BE2C (cell line): ENCODE measurements at places on chromosomes 7 and 10.

DNA sequence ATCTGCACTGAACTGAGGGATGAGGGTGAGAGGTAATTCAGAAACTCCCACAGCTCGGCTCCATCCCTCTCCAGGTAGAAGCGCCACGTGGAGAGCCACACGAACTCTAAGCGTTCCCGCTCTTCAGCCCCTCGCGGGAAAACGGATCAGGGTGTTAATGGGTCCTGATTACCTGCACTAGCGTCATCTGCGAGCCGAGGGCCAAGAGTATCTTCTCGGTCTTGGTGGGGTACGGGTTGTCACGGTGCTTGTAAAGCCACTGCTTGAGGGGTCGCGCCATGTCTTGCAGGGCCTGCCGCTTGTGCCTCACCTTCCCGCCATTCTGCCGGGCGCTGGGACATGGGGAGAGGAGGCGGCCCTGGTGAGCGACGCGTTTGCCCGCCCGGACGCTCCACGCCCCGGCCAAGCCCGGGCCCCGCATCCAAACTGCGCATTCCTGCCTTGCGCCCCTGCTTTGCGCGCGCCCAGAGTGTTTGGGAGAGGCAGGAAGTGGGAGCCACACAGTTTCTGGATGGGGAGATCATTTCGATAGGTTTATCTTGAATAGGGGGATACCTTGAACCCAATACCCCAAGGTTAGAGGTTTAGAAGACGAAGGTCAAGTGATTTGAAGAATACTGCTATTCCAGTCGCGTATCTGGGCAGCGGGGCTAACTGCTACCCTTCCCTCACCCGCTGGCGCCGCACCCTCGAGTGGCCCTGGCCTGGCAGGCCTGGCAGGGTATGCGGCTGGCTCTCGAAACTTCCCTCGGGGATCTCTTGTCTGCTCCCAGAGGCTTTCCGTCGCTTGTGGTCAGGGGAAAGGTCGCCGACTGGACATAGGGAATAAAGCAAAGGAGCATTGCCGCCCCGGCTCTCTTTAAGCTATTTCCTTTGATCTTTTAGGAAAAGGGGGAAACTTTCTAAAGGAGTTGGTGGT, 4.2 kb downstream of the MKX start:
- DNase-seq: no peak

- DNase-seq: no peak
Observed at GRCh38 chr7:50791363-50791937, 8.8 kb upstream of the GRB10 start.

GRCh38 chr7:1468643-1469298, 9.5 kb upstream of the MICALL2 start:
- no peak for DNase-seq

- no peak for DNase-seq
Observed at GRCh38 chr7:149562602-149563001, 65.0 kb upstream of the ZNF746 start.

DNA sequence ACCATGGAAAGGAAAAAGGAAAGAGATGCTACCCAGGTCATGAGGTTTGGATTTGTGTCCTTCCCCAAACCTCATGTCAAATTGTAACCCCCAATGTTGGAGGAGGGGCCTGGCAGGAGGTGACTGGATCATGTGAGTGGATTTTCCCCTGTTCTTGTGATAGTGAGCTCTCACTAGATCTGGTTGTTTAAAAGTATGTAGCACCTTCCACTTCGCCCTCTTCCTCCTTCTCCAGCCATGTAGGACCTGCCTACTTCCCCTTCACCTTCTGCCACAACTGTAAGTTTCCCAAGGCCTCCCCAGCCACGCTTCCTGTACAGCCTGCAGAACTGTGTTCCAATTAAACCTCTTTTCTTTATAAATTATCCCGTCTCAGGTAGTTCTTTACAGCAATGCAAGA, 113.9 kb downstream of the FAM107B start:
- DNase-seq: no peak

DNA sequence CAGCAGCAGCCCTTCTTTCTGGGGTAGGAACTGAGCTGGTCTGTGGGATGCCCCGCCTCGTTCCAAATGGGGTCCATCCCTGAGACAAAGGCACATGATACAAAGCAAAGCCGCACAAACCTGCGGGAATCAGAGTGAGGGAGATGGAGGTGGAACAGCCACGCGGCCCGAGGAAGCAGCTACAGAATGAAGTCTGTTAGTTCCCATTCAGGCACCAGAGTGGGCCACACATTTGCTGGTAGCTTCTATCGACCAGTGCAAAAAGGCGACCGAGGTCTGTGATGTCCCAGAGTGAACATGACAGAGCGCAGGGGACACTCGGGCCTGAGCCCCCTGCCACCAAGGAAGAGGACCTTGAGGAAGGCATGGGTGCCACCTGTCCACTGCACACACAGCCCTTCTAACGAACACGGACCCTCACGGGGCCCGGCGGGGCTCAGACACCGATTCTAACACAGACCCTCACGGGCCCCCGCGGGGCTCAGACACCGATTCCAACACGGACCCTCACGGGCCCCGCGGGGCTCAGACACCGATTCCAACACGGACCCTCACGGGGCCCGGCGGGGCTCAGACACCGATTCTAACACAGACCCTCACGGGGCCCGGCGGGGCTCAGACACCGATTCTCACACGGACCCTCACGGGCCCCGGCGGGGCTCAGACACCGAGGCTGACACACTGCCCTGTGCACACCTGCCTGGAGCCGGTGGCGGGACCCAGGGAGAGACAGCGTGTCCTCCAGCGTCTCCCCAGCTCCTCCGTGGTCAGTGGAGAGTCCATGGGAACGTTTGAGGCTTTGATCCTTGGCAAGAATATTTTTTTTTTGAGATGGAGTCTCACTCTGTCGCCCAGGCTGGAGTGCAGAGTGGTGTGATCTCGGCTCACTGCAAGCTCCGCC, 32.8 kb upstream of the FAM20C start:
- DNase-seq: no peak

- DNase-seq: no peak
Observed at GRCh38 chr10:116526219-116526618, 19.5 kb upstream of the PNLIP start.

GRCh38 chr7:101108961-101109360, 17.9 kb upstream of the SERPINE1 start:
- DNase-seq: no peak

GRCh38 chr10:54284526-54285193, 516.4 kb downstream of the PCDH15 start:
- DNase-seq: no peak

- DNase-seq: no peak
Observed at GRCh38 chr7:70487428-70487827, 644.5 kb upstream of the GALNT17 start.

- DNase-seq: no peak
Observed at GRCh38 chr10:89518876-89519842, 16.2 kb downstream of the SLC16A12 start.

DNA sequence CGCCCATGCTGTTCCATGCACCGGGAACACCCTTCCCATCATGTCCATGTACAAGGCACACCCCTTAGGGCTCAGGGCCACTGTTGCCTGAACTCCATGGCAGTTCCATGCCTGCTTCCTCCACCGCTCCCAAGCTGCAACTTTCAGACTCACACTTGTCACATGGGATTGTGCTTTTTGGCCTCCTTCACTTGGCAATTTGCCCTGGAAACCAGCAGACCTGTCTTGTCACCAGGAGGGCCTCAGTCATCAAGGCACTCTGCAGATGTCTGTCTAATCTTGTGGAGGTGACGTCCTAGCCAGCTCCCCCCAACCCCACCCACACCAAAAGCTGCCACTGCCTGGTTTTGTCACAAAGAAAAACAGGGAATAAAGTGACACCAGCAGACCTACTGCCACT, 47.5 kb downstream of the CARD11 start:
- no peak for DNase-seq

- DNase-seq: no peak
Observed at GRCh38 chr10:26950934-26951333, 90.2 kb upstream of the ABI1 start.

DNA sequence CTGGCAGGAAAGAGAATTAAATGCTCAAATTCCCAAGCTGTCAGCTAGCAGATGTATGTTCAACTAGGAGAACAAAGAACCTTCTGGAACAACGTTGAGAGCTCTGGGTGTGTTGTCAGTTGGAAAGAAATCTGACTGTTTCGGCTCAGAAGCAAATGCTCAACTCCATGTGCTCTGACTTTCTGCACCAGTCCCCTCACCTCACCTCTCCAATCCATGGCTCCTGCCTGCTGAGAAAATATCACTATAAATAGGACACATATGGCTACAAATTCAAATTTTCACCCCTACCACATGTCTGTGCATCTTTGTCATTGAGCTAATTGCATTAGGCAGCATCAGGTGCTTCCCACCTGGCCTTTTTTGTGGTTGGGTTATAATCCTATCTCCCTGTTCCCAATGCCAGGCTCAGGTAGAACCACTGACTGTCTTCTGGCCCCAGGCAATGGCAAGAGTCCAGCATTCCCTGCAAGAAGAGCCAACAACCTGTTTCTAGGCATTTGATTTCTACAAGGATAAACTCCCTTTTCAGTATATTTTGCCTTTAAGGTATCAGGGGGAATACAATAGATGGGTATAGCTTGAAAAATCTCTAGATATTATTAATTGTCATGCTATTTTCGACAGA, 142.6 kb upstream of the LSM8 start:
- DNase-seq: no peak

DNA sequence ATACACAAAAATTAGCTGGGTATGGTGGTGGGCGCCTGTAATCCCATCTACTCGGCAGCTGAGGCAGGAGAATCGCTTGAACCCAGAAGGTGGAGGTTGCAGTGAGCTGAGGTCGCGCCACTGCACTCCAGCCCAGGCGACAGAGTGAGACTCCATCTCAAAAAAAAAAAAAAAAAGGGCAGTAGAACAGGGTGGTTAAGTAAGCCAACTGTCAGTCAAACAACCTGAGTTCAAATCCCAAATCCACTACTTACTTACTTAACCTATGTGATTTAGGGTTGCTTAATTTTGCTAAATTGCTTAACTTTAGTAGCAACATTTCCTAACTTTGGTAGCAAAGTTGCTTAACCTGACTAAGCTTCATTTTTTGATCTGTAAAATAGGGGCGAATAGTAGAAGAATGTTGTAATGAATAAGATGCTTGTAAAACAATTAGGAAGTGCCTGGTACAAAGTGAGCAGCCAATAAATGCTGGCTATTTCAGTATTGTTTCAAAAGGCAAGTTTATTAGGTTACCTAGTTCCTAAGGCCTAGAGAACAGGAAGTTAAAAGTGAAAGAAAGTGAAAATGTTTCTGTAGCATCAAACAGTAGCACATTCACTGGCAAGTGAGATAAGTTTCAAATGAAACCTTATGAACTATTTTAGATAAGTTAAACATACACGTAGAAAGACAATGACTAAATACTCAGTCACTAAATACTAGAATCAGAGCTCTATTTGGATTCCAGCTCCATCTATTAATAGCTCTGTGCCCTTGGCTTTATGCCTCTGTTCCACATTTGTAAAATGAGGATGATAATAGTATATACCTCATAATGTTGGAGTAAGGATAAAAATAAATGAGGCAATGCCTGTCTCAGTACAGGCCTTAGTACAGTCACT, 64.3 kb downstream of the HOXA1 start:
- no peak for DNase-seq

- no peak for DNase-seq
Observed at GRCh38 chr10:101660256-101660655, 34.7 kb downstream of the FBXW4 start.

DNA sequence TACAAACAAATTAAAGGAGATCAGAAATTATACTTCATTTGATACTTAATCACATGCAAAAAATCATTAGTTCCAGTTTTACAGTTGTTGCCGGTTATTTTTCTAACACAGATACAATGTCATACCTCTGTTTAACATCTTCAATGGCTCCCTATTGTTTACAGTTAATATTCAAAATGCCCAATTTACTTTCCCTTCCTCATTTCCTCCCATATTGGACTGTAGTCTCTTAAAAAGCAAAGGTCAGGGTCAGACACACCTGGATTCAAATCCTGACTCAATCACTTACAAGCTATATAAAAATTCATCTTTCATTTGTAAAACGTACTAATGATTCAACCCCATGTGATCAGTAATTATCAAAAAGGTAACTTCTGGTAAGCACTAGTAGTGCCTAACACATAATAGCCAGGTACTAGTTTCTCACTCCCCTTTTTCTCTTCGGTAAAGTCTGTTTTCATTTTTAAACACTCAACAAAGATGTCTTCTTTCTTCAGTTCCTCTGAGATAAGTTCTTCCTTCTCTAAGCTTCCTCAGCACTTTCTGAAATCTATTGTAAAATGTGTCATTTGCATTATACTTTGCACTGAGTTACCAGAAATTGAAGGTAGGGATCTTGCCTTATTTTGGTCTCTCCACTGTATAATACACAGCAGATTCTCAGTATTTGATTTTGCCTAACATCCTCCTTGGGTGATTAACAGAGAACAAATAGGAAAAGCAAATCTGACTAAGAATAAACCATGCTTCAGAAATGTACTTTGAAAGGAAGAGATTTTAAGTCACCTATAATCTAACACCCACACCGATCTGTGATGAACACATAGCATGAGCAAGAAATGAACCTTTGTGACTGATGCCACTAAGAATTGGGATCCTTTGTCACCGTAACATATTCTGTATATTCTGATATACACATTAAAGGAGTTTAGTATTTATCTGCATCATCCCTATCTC, 16.1 kb downstream of the KMT2C start:
- DNase-seq: no peak

- no peak for DNase-seq
Observed at GRCh38 chr7:81297317-81297716, 378.5 kb upstream of the SEMA3C start.

- no peak for DNase-seq
Observed at GRCh38 chr7:150431839-150432658, 18.4 kb upstream of the GIMAP8 start.

GRCh38 chr10:23035569-23035968, 59.8 kb upstream of the MSRB2 start:
- DNase-seq: peak; percentile 33

GRCh38 chr10:26326851-26327250, 110.3 kb downstream of the GAD2 start:
- DNase-seq: no peak

GRCh38 chr10:119049361-119049760, 19.8 kb downstream of the NANOS1 start:
- DNase-seq: no peak

GRCh38 chr10:98144985-98145384, 10.5 kb downstream of the R3HCC1L start:
- DNase-seq: no peak

DNA sequence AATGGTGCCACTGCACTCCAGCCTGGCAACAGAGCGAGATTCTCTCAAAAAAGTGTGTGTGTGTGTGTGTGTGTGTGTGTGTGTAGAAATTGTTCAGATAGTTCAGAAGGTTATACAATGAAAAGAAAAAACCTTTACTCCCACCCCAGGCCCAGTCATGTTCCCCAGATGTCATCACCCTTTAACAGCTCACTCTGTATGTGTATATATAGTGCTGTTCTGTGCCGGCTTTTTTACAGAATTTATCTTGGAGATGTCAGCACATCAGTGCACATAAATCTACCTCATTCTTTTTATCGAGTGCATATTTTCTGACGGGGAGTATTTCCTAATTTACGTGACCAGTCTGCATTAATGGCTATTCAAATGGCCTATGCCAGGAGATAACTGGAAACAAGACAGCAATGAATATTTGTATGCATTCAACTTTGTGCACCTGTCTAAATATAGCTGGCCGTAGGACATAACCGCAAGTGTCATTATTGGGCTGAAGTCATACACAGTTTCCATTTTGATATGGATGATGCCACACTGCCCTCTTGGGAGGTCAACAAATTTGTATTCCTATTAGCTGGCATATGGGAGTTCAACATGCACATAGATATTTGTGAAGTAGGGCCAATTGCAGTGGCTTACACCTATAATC, 11.7 kb downstream of the NIPSNAP2 start:
- DNase-seq: no peak
